ENCODE measurements at places on chromosomes 2 and 18. TPM values are rescaled to one million over a fixed set of nuclear protein-coding genes. Genes with fewer than 3 reads are reported as not detected.

Gene WNT10A
- 5.5 TPM for total RNA-seq

Gene ABHD3
- 39.3 TPM for total RNA-seq

Gene QPCT
- 0.78 TPM for total RNA-seq

Gene EPC2
- 89.0 TPM for total RNA-seq

Gene COLEC11
- not detected for total RNA-seq

Gene TRIM54
- not detected for total RNA-seq

Gene LAMA3
- not detected for total RNA-seq

Gene CHMP1B
- total RNA-seq, result 98.5 TPM

Gene VRK2
- 19.8 TPM for total RNA-seq

Gene PAPOLG
- 19.1 TPM for total RNA-seq

Gene KCNJ3
- not detected for total RNA-seq

Gene CRYBA2
- not detected for total RNA-seq

Gene REG3G
- total RNA-seq, result not detected

Gene SERPINB2
- 0.99 TPM for total RNA-seq

GRCh38 chr2:97658691-97659157 is 5.1 kb downstream of the ACTR1B start:
- DNase-seq, result no peak

GRCh38 chr2:65885266-65885665 is 452.9 kb upstream of the SPRED2 start:
- DNase-seq, result no peak

DNA sequence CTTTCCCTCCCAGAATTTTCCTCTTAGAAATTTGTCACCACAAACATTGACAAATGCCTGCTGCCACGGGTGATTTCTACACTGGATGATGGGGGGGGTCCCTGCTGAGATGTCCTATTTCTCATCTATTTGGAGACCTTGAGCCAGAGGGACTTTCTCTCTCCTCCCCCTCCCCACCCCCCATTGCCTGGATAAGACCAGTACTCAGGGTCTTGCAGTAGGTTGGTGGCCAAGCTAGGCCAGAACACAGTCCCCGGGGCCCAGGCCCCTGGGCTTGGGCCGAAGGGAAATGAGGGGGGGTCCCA is 560 bp upstream of the DUSP2 start:
- no peak for DNase-seq

- no peak for DNase-seq
Observed at GRCh38 chr2:108023776-108024175, 37.5 kb downstream of the SLC5A7 start.

- DNase-seq, result no peak
Observed at GRCh38 chr18:34773961-34774766, 64.1 kb downstream of the DTNA start.

- no peak for DNase-seq
Observed at GRCh38 chr18:52216109-52216508, 123.9 kb upstream of the DCC start.

DNA sequence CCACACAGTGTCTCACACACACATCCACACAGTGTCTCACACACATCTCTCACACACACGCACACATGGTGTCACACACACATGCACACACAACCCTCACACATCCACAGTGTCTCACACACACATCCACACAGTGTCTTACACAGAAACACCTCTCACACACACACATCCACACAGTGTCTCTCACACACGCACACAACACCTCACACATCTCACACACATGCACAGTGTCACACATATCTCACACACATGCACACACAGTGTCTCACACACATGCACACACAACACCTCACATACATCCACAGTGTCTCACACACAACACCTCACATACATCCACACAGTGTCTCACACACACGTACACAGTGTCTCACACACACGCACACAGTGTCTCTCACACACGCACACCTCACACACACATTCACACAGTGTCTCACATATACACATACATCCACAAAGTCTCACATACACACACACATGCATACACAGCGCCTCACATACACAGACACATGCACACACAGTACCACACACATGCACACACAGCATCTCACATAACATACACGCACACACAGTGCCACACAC is 473.9 kb upstream of the HS6ST1 start:
- no peak for DNase-seq

DNA sequence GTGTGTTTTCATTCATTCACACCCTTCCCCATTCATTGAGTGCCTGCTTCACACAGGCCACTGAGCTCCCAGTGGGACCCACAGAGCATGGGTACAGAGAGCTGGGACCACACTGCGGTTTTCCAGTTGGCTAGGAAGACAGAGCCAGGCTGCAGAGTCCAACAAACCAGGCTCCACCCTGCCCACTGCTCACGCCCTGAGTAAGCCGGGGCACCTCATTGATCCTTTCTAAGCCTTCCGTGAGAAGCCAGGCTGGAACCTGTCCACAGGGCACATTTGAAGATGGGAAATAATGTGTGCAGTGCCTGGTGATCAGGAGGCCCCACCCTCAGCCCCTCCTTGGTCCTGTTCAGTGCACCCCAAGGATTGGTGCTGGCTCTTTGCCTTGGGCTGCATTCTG is 13.5 kb downstream of the KCNIP3 start:
- DNase-seq, result no peak

DNA sequence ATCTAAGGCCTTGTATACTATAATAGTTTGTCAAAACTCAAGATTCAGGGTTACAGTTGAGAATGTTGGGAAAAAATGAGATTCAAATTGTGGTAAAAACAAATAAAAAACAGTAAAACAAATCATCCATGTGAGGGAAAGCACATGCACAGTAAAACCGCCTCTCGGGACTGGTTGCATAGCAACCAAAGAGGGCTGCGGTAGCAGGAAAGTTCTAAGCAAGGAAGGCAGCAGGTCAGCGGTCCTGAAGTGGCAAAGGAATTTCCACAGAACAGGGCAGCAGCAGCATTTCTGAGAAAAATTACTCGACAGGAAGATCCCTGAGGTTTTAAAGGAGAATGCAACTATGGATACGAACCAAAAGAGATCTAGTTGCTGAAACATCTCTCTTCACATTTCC is 93.7 kb downstream of the DYNAP start:
- no peak for DNase-seq

- no peak for DNase-seq
Observed at GRCh38 chr18:45197526-45197970, 417.7 kb upstream of the SLC14A2 start.

GRCh38 chr2:176067589-176068418 is 16.0 kb downstream of the EVX2 start:
- DNase-seq, result no peak

DNA sequence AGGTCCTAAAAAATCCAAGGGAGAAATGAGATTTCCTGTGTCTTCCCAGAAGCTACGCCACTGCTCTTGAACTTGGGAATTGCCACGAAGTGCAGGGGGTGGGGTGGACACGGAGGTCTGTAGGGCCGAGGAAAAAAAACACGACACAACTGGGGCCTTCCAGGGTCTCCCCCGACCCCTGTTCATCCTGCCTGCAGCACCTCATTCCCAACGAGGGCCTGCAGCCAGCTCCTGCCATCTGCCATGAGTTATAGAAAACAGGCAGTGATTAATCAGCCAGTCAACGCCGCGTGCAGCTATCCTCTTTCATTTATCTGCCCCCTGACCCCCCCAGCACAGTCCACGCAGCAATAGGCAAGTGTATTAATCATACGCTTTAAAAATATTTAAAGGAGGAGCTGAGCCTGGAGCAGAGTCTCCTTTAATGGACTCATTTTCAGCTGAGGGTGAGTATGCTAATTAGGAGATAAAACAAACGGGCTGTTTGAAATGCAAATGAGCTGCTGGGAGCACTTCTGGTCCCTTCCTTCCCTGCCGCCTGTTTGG is 209.9 kb downstream of the TFCP2L1 start:
- DNase-seq, result no peak

GRCh38 chr2:217954469-217954868 is 48.3 kb downstream of the TNS1 start:
- DNase-seq, result no peak

DNA sequence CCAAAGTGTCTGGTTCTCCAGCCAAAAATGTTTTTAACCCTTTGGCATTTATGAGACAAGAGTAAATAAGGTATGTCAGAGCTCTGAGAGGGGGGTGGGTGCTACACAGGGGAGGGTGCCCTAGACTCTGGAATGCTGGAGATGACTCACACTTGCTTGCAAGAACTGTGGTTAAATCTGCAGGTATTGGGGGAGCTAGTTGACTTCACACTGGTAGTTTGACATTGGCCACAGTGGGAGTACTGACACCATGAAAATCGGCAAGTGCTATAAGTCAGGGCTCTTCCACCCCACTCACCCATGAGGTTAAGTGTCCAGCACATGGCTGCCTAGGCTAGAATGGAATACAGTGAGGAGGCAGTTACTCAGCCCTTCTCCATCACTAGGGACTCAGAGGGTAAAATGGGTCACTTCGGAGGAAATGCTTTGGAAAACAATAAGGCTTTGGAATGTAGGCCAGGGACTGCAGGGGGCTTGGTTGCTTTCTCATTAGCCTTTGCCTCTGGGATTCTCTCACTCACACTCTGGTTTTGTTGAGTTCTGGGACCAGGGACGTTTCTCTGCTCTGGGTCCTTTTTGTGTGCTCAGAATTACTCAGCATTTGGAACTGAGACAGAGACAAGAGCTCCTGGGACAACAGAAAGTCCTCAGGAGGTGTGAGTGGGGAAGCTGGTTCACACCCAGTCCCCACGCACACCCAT is 91.6 kb downstream of the ACKR3 start:
- DNase-seq, result no peak

- DNase-seq, result no peak
Observed at GRCh38 chr18:62464266-62464665, 58.6 kb upstream of the ZCCHC2 start.

DNA sequence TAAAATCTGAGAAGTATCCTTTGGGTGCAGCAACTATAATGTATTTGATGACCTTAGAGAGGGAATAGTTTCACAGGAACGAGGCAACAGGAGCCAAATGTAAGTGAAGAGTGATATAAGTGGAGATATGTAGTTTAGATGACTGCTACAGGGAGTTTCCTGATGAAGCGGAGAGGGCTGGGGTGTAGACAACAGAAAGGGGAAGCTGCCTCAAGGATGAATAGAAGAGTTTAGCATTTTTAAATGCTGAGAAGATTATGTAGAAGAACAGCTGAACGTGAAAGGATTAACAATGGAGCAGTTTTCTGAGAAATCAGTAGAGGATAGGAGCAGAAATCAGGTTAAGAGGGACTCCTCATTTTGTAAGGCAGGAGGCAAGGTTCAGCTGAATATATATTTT is 133.3 kb downstream of the LCLAT1 start:
- no peak for DNase-seq

DNA sequence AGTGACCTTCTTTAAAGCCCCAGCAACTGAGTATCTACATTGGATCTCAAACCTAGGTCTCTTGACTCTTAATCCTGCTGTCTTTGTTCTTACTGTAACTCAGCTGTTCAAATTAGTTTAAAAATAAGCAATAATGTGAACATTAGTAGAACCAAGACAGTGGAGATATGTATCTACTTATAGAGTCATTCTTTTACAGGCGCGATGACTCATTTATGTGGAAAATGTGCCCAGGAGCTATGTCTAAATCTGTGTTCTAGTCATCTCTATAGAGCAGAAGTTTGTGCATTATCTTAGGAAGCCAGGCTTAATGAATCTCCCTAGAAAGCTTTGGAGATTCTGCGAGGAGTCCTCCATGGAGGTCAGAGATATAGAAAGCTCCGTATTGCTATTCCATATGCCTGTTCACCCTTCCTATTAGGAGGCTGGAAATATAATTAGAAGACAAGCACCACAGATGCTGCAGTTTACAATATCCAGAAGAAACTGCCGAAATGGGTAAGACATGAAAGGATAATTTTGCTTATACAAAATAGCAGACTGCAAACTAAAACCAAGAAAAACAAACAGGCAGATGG is 211.6 kb downstream of the TRIB2 start:
- DNase-seq, result no peak

DNA sequence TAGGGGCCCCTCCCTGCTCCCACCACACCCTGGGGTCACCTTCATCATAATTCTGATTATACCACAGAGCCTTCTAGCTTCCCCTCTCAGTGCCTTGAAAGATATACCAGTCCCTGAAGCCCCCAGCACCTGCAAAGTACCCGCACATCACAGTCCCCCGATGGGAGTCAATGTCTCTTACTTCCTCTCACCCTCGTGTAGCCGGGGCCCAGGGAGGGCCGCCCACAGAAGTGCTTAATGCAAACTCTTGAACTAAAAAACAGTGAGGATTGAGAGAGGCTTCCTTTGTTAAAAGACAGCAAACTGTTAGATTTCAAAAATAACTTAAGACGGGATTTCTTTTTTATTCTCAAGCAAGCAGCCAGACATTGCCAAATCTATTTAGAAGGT is 76.5 kb downstream of the SFXN5 start:
- DNase-seq, result no peak

DNA sequence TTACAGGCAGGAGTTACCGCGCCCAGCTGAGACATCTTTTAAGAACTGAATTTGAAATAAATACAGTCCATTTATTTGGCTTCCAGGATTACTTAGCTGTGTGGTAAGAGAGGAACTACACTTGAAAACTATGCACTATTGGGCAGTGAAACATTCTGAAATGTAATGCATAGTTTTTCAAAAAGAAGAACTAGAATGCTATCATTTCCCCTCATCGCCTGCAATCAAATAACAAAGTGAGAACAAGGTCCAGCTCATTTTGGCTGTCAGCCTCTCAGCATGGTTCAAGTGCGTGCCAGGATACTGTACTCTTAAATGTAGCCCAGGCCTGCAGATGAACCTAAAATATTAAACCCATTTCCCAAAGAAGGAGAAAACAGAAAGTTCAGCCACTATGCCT is 76.6 kb upstream of the ARL5A start:
- DNase-seq, result no peak

- DNase-seq, result no peak
Observed at GRCh38 chr2:48227617-48228344, 302.2 kb upstream of the STON1 start.

GRCh38 chr2:170486730-170487129 is 228.4 kb upstream of the SP5 start:
- DNase-seq, result no peak

- no peak for DNase-seq
Observed at GRCh38 chr18:63836456-63836855, 51.0 kb upstream of the SERPINB2 start.

DNA sequence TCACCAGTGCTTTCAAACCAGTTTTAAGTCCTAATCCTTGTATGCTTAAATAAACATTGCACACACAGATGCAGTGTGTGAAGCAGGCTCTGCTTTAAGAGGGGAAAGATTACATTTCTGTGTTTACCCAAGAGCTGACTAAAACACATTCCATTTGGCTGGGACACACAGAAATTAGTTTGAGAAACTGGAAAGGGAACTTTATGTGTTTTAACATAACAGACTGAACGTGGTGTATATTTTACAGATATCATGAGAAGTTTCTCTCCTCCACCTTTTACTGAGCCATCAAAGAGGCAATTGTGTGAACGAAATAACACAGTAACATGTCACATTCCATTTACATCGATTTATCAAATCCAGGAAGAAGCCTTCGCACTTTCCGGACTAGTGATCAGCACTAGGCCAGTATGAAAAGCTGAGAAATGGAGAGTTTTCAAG is 121.8 kb downstream of the MAIP1 start:
- no peak for DNase-seq

GRCh38 chr2:98912957-98913915 is 22.8 kb downstream of the CRACDL start:
- DNase-seq, result no peak

- DNase-seq, result no peak
Observed at GRCh38 chr18:77061946-77062517, 70.6 kb downstream of the MBP start.

Measured in T-helper 17 cell (primary cell).